ENCODE measurements at places on chromosomes 4 and X.
A peak's percentile ranks its signal among the peaks of the same experiment; 100 is the strongest.

- DNase-seq = no peak
These were observed at the start of gene MGAT4D for GRCh38 chr4:140497747-140498636. MGAT4D (minus strand) TSS chr4:140498293; CDS start chr4:140498222, 71 bp downstream.

DNA sequence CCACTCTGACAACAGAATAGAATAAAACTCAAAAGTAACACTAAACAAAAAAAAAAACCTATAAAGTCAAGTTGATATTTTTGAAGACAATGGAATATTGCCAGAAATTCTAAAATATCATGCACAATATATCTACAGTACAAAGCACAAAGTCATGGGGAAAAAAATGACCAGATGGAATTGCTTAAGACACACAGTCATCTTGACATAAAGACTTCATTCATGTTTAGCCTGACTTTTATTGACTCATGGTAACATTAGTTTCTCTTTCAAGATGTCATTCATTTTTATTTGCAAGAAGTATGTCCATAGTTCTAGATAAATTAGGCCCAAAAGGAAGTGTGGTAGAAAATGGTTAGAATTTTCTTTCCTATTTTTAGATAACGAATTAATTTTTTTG, 259.1 kb downstream of the CAMK2D start:
- DNase-seq = no peak

- no peak for DNase-seq
These were observed 62.2 kb downstream of the MFAP3L start for GRCh38 chr4:169963998-169964397.

- DNase-seq = peak; percentile 78
These were observed 129.4 kb upstream of the ARSJ start for GRCh38 chr4:114108869-114109268.

DNA sequence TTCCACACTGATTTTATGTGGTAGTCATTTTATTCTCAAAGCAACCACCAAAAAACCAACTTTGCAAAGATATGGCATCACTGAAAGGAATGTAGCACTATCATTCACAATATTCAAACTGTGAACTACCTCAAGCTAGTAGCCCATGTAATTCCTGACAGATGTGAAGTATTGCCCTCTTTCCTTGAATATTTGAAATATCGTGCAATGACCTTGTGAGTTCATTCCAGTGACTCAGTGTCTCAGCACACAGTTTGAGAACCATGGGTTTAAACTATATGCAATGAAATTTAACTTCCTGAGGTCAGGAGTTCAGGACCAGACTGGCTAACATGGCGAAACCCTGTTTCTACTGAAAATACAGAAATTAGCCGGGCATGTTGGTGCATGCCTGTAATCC, 20.9 kb upstream of the IQCM start:
- DNase-seq = no peak

GRCh38 chr4:156749426-156750403, 221.9 kb downstream of the PDGFC start:
- DNase-seq = no peak

- DNase-seq = no peak
These were observed 1085.0 kb downstream of the CCSER1 start for GRCh38 chr4:91212211-91212610.

- no peak for DNase-seq
These were observed 85.3 kb downstream of the GATB start for GRCh38 chr4:151675411-151675971.

DNA sequence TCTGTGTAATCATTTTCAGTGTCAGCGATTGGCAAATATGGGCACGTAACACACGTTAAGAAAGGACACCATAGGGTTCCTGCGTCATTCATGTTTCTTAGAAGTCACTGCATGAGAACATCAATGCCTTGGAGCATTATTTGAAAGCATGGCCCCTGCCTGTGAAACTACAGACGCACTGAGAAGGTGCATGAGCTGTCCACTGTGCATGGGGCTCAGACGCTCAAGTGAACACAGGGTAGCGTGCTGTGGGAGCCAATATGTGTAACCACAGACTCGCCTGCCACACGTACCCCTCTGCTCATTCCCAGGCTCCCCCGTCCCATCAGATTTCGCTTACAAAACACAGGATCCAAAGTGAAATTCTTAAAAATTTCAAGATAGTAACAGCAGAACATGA, 6.5 kb downstream of the PPP2R2C start:
- DNase-seq = no peak

DNA sequence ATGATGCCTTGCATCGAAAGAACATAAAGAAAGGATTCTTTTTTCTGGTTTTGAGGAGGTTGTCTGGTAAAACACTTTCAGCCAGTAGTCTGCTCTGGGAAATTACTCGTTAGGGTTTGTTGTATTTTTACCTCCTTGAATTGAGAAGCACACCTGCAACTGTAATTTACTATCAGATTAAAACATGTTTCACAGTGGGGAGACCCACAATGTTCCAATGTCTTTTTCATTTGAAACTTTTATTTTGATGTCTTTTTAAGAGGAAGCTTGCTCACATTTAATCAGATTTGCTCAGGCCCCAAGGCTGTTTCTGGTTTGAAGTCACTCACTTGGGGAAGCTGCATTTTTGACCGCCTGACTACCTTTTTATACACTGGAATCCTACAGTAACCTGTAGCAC, 12.0 kb downstream of the TMEM154 start:
- DNase-seq = no peak

Data from NCI-H2081 (cell line).